ENCODE measurements at places on chromosomes 5 and 9. TPM values are rescaled to one million over a fixed set of nuclear protein-coding genes. Genes with fewer than 3 reads are reported as not detected.

PFN3 gene
- not detected for total RNA-seq

DNA sequence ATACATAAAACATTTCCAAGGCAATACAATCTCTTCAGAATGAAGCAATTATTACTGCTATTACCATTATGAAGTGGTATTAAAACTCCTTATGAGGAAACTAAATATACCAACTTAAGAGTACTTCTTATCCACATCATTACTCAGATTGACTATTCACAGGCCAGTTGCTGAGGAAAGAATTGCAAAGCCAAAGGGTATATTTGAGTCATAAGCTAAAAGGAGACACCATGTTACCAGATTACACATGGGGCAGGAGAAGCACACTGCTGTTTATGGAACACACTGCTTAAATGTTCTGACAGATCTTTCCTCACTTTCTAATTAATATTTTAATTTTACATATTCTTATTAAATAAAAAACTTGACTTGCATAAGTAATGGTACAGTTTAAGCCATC, 1726.4 kb upstream of the NUDT12 start:
- H3K27me3 ChIP-seq = no peaks in the 10 kb centered on the region
- H3K27ac ChIP-seq = no peak overlapping the region
- H3K4me3 ChIP-seq = no peak overlapping the region

DNA sequence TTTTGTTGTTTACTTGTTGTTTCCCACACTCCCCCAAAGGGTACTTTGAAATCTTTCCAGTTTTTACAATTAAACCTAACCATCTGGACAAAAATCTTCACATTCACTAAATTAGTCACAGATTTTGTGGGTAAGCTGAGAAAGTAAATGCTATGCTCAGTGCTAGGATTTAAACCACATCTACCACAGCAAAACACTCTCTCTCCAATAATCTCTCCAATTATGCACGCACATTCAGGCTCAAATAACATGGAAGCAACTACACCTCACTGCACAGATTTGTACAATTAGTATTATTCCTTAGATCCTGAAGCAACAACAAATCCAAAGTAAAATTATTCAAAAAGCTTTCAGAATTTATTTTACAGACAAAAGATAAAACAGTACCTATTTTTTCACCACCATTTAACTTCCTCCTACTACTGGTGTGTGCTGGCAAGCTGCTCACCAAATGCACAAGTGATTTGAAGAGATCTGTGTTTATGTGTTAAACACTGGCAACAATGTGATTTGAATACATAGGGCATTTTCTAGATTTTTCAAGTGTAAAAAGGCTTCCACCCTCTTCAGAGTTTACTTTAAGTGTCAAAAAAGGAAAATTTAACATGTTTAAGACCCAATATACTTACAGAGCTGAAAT, 16.6 kb downstream of the ZNF608 start:
- no peak for DNase-seq
- H3K27me3 ChIP-seq = no peaks in the 10 kb centered on the region
- no peaks in the 10 kb centered on the region for H3K36me3 ChIP-seq
- peak overlapping the region; percentile 50 for H3K27ac ChIP-seq
- no peak overlapping the region for H3K4me3 ChIP-seq
- H3K4me1 ChIP-seq = peaks cover 24% of the 10 kb centered on the region

- no peaks in the 10 kb centered on the region for H3K4me1 ChIP-seq
- H3K36me3 ChIP-seq = no peaks in the 10 kb centered on the region
- H3K27me3 ChIP-seq = no peaks in the 10 kb centered on the region
- H3K4me3 ChIP-seq = no peak overlapping the region
- no peak for DNase-seq
- H3K27ac ChIP-seq = no peak overlapping the region
Observed at GRCh38 chr9:95606489-95607350, 89.9 kb upstream of the PTCH1 start.

Measured in GM12878 (cell line).